ENCODE measurements at places on chromosomes 3 and 15. TPM values are rescaled to one million over a fixed set of nuclear protein-coding genes. Genes with fewer than 3 reads are reported as not detected.
A peak's percentile ranks its signal among the peaks of the same experiment; 100 is the strongest.

- no peak for DNase-seq
These were observed 214.7 kb upstream of the NECTIN3 start for GRCh38 chr3:110856916-110857315.

- DNase-seq, result peak; percentile 45
These were observed 2.9 kb upstream of the PSMA4 start for GRCh38 chr15:78537266-78537905.

DNA sequence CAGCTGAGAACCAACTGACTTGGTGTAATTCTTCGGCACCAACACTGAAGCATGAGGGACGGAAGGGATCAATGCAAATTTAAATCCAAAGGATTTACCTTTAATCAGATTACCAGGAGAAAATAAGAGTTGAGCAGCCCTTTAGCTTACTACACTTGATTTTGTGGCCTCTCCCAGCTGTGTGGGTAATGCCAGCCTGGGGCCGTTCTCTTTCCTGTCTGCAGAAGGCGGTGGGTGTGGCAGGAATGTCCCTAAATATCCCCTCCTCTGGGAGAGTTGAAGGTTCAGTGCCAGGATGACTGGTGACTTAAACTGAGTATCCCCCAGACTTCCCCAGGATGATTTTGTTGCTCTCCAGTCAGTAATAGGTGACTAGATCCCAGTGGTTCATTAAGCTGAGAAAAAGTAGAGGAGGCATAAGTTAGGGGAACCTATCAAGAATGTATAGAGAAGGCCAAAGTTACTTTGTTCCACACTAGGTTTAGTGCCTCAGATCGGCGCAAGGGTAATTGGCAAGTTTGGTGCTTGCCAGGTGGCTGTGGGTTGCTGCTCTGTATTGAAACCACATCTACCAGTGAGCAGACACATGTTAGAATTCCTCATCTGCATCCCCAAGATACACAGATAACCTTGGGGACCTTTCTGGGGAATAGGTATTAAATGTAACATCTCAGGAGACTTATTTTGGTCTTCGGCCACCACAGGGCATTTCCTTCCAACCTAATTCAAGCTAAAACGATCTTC lies 23.1 kb downstream of the MAPKBP1 start:
- no peak for DNase-seq

- DNase-seq, result no peak
These were observed 15.9 kb downstream of the CDAN1 start for GRCh38 chr15:42721016-42721415.

- no peak for DNase-seq
These were observed 18.0 kb upstream of the ARNT2 start for GRCh38 chr15:80386151-80386550.

GRCh38 chr15:74789171-74789631 lies 7.3 kb downstream of the CSK start:
- DNase-seq, result no peak

SLC9C1 gene
- 0.10 TPM for polyA plus RNA-seq
